Neural crest cell (in vitro differentiated cells): ENCODE measurements at places on chromosomes 7 and 10.

- H3K27me3 ChIP-seq = no peaks in the 10 kb centered on the region
- DNase-seq = no peak
- peaks cover 12% of the 10 kb centered on the region for H3K36me3 ChIP-seq
- H3K4me3 ChIP-seq = no peak overlapping the region
Measured at GRCh38 chr7:22219739-22220493, 137.0 kb downstream of the RAPGEF5 start.

DNA sequence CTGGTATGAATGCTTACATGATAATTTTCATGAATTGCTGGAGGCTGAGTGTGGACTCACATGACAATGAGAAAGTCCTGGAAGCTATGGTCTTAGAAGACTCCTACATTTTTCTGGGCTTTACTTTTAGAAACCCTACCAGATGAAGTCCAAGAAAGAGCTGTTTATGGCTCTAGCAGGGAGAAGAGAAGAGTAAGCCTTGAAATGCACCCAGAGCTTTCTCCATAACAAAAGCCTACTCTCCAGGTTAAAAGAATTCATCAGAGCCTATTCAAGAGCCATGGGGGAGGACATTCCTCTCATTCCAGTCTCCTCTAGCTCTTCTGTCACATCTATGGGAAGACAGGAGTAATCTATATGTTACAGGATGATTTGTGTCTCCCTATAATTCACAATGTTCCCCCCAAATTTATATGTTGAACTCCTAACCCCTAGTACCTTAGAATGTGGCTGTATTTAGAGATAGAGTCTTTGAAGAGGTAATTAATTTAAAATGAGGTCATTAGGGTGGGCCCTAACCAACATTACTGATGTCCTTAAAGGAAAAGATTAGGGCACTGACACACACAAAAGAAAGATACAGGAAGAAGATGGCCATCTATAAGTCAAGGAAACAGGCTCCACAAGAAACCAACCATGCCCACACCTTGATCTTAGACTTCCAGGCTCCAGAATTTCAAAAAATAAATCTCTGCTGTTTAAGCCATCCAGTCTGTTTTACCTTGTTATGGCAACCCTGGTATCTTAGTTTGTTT lies 193.8 kb upstream of the PTER start:
- H3K27me3 ChIP-seq = peaks cover 2% of the 10 kb centered on the region
- no peak overlapping the region for H3K4me3 ChIP-seq
- no peaks in the 10 kb centered on the region for H3K4me1 ChIP-seq
- H3K36me3 ChIP-seq = no peaks in the 10 kb centered on the region

DNA sequence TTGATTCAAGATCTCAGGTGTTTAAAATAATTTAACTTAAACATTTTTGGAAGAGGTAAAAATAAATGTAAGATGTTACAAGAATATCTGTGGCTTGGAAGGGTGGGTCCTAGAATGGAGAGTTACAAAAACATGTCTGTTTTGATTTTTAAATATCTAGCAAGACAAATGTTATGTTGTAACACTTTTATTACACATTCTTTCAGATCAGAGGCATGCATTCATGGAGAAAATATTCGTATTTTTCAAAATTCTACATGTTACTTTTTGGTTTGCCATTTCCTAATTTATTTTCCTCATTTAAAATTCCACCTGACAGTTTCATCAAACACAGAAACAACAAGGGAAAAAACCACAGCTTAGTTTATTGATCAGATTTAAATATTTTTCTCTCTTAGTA lies 10.0 kb downstream of the WBP1L start:
- H3K4me1 ChIP-seq = peaks cover 16% of the 10 kb centered on the region
- H3K27ac ChIP-seq = no peak overlapping the region
- H3K27me3 ChIP-seq = no peaks in the 10 kb centered on the region

GRCh38 chr10:26367771-26368170 lies 70.4 kb upstream of the APBB1IP start:
- no peaks in the 10 kb centered on the region for H3K36me3 ChIP-seq
- DNase-seq = peak; percentile 61
- no peak overlapping the region for H3K4me3 ChIP-seq
- peaks cover 54% of the 10 kb centered on the region for H3K27me3 ChIP-seq
- H3K4me1 ChIP-seq = no peaks in the 10 kb centered on the region

GRCh38 chr10:16519250-16519907 lies 2.3 kb downstream of the C1QL3 start:
- peak overlapping the region; percentile 83 for H3K4me3 ChIP-seq
- peaks cover 88% of the 10 kb centered on the region for H3K27me3 ChIP-seq
